ENCODE measurements at places on chromosomes 13 and 19.

- DNase-seq, result no peak
These were observed 76.6 kb downstream of the DGKH start for GRCh38 chr13:42125046-42125445.

DNA sequence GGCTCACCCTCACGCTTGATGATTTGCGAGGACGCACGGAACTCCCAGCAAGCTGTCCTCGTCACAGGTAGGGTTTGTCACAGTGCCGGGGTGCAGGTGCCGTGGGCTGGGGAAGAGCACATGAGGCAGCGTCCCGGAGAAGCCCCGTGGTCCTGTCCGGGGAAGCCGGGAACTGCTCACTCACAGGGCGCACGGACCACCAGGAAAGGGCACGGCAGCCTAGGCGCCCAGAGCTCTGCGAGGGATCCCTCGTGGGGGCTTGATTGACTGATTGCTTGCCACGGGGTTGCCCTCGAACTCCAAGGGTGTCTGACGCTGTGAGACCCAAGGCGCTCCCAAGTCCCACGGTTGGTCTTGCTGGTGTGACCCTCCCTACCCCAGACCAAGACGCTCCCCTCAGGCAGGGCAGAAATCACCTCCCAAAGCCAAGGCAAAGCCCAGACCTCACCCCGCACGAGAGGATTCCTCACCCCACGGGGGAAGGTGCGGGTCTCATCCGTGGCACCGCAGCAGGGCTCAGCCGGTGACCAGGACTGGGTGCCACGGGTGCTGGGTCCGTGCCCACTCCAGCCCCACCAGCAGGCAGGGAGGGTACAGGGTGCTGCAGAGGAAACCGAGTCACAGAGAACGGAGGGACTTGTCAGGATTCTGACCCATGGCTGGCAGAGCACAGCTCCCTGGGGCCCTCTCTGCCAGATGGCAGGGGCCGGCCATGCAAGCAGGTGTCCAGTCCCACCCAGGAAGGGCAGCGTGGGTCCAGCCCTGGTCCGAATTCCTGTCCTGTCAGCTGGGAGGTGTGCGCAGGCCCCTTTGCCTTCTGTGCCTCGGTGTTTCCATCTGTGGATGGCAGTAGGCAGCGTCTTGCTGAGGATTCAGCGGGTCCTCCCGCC is 7.7 kb downstream of the C2CD4C start:
- DNase-seq, result no peak

GRCh38 chr13:109517517-109517916 is 268.9 kb downstream of the IRS2 start:
- no peak for DNase-seq

DNA sequence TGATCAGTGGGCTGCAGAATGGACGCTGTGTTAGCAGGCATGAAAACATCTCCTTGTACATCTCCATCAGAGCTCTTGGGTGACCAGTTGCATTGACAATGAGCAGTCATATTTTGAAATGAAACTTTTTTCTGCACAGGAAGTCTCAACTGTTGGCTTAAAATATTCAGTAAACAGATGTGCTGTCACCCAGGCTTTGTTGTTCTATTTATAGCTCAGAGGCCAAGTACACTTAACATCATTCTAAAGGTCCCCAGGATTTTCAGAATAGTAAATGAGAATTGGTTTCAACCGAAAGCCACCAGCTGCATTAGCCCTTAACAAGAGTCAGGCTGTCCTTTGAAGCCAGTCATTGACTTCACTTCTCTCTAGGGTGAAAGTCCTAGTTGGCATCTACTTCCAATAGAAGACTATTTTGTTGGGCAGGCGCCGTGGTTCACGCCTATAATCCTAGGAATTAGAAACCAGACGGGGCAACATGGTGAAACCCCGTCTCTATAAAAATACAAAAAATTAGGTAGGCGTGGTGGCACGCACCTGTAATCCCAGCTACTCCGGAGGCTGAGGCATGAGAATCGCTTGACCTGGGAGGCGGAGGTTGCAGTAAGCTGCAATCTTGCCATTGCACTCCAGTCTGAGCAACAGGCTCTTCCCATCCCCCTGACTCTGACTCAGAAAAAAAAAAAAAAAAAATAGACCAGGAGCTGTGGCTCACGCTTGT is 7.9 kb upstream of the PDE4A start:
- no peak for DNase-seq

DNA sequence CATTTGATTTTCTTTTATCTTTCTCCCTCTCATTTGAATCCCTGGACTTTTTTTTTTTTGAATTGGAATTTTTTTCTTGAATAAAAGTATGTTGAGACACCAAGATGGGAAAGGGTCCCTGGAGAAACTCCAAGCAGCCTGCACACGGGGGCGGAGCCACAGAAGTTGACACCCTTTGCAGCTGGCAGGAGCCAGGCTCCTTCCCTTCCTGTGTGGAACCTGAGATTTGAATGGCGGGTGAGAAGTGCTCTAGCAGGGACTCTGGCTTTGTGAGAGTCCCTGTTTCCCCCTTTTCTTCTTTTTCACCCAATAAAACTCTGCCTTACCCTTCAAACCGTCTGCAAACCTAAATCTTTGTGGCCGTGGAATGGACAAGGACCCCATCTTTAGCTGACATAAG is 1381.0 kb upstream of the MIR17HG start:
- DNase-seq, result no peak

DNA sequence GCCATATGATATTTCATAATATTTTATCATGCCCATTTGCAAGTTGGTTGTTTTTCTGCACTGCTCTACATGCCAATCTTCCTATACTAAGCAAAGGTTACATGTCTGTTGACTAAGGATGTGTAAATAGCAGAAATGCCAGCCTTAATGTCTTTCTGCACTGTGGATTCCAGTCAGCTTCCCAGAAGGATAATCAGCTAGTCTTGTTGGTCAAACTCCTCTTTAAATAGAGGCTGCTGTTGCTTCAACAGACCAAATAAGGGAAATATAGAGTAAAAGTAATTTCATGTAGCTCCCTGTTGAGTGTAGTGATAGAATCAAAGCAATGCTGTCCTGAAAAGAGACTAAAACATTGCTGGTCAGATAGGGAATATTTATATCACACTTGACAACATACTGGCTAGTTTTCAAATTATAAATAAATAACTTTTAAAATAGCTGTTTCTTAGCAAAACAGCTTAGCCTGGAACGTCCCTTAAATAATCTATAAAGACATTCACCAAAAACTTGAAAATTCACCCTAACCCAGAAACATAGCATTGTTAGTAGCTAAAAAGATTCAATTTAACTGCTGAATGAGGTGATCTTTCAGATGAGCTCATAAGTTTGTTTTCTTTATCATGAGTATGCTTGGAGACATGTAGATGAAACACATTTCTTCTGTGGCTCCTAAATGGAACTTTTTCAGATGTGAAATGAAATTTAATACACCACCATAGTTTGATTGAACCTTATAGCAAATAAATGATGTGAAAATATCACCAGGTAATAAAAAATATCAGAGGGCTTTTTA is 56.6 kb downstream of the FRY start:
- DNase-seq, result no peak

DNA sequence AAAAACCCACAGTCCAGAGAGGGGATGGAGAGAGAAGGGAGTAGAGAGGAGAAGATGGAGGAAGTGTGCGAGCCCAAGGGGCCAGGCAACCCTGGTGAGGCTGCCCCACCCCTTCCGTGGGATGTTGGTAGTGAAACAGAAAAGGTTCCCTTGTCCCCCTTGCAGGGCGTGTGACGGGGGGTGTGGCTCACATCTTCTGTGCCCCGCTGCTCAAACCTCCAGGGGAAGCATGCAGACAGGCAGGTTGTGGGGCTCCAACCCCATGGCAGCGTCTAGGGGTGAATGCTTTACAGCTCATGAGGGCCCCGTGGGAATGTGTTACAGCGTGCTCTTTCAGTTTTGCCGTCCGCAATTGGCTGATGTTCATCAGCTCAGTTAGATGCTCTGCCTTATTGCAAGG is 14.7 kb upstream of the EVI5L start:
- no peak for DNase-seq

GRCh38 chr13:45690636-45691035 is 11.5 kb upstream of the CBY2 start:
- no peak for DNase-seq

DNA sequence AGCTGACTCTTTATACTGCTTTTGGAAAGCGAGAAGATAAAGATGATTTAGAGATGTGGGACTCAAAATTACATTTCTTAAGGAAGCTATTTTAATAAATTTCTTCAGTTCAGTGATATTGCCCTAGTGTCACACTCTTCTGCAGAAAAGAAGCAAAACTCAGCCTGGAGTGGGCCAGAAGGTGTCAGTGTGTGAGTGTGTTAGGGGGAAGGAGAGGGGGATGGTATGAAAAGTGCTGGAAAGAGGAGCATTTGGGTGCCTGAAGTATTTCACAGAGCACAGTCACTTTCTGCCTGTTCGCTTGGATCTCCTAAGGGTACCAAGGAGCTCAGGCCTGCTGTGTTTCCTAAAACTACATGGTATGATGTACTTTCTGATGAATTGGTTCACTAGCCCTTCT is 84.5 kb upstream of the FRY start:
- DNase-seq, result no peak

DNA sequence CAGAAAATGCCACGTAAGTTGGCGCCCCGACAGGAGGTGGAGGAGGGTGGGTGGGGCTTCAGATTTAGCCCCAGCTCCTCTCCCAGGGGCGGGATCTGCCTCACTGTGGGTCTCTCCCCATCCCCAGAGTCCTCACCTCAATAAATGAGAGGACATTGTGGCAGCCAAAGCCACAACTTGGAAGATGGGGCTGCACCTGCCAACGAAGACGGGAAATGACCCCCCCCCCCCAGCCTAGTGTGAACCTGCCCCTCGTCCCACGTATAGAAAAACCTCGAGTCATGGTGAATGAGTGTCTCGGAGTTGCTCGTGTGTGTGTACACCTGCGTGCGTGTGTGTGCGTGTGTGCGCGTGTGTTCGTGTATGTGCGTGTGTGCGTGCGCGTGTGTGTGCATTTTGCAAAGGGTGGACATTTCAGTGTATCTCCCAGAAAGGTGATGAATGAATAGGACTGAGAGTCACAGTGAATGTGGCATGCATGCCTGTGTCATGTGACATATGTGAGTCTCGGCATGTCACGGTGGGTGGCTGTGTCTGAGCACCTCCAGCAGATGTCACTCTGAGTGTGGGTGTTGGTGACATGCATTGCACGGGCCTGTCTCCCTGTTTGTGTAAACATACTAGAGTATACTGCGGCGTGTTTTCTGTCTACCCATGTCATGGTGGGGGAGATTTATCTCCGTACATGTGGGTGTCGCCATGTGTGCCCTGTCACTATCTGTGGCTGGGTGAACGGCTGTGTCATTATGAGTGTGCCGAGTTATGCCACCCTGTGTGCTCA is 1.5 kb upstream of the TRAPPC5 start:
- DNase-seq, result peak; percentile 43

DNA sequence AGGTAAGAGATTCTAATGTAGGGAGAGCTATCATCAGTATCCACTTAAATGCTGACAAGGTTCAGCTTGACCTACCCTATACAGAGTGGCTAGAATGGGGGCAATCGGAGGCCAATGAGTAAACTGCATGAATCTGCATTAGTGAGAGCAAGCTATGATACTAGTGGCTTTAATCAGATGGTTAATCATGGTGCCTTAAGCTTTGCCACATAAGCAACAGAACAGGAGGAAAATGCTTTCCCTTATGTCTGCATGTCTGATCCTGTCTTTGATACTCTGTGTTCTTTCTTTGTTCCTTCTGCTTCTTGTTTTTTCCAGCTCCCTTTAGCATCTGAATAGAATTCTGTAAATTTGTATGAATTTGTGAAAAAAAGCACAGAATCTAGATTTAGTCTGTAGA is 91.1 kb downstream of the WDFY2 start:
- DNase-seq, result no peak

- no peak for DNase-seq
These were observed 2.3 kb downstream of the TULP2 start for GRCh38 chr19:48896191-48896720.

DNA sequence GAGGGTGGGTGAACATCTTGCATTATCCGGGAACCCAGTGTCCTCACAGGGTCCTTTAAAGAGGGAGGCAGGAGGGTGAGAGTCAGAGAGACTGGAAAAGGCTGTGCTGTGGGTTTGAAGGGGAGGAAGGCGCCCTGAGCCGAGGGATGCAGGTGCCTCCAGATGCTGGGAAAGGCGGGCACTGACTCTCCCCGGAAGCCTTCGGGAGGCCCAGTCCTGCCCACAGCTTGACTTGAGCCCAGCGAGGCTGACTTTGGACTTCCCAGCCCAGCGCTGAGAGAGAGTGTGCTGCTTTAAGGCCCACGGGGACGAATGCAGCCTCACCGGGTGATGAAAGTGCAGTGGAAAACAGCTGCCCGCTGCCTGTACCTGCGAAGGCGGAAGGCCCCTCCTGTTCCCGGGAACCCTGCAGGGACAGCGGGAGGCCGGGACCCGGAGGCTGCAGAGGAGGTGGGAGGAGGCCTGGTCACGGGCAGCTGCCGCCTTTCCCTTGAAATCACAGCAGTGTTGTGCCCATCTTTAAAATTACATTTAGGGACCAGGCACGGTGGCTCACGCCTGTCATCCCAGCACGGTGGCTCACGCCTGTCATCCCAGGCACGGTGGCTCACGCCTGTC is 16.1 kb downstream of the REXO1 start:
- DNase-seq, result no peak

GRCh38 chr13:62085337-62086229 is 669.9 kb upstream of the PCDH20 start:
- no peak for DNase-seq

DNA sequence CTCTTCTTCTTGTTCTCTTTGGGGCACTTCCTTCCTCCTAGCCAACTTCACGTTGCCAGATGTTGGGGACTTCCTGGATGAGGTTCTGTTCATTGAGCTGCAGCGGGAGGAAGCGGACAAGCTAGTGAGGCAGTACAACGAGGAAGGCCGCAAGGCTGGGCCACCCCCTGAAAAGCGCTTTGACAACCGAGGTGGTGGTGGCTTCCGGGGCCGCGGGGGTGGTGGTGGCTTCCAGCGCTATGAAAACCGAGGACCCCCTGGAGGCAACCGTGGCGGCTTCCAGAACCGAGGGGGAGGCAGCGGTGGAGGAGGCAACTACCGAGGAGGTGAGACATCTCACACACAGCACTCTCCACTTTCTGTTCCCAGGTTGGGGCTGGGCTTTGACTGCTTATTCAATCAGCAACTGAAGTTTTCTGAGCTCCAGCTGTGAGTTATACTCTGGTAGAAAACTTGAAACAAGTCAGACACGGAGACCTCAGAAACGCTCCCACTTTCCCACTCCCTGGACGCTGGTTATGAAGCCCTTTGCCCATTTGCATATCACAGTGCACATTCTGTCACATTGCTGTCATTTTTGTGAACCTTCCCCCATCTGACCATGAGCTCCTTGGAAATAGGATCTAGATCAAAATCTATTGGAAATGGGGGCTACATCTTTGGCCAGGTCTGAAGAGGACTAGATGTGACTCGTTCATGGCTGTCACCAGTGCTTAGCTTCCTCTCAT is 7.2 kb upstream of the CCDC97 start:
- DNase-seq, result peak; percentile 40

- DNase-seq, result no peak
These were observed 43.8 kb downstream of the ZNRF4 start for GRCh38 chr19:5498830-5499550.

GRCh38 chr19:1758959-1759903 is 5.9 kb downstream of the ONECUT3 start:
- no peak for DNase-seq

GRCh38 chr19:45168767-45169351 is 8.1 kb upstream of the NKPD1 start:
- DNase-seq, result no peak

- DNase-seq, result peak; percentile 32
These were observed at the start of gene TBXA2R for GRCh38 chr19:3606690-3607289. Gene TBXA2R, minus strand, starts transcription at chr19:3606875. Its CDS starts 6,241 bp downstream, at chr19:3600634.
